Stimulated activated CD8-positive, alpha-beta memory T cell treated with anti-CD3 and anti-CD28 coated beads, Interleukin-7, amount 100 ng/mL, for 48 hours (primary cell): ENCODE measurements at places on chromosomes 7 and 10.

DNA sequence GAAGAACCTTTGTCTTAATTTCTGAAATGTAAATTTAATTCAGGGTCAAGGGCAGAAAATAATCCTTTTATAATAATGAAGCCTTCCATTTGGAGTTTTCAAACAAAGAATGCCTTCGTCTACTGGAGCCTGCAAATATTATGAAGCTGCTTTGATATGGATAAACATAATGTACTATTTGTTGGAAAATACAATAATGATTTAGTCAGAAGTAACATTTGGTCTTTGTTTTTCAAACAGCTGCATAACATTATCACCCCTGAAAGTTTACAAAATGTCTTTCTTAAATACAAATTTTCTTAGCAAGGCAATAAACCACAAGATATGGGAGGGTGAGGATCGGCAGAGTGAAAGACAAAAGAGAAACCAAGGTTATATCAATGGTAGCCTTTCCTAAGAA, 41.5 kb downstream of the TMEM26 start:
- DNase-seq, result no peak

DNA sequence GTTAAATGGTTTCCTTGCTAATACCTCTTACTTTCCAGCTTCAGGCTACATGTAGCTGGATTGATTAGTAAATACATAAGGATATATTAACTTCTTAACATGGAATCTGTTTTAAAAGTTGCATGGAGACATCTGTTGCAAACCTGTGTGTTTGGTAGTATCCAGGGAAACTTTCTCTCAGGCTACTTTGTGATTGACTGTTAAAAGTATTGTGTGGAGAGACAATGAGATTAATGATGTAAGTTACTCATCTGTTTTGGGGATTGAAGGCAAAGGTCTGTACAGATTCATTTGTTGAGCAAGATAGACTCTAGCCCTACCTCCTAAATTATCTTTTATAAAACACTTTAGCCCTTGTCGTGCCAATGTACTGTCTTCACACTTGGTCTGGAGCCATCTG, 6.6 kb downstream of the CREB5 start:
- no peak for DNase-seq

DNA sequence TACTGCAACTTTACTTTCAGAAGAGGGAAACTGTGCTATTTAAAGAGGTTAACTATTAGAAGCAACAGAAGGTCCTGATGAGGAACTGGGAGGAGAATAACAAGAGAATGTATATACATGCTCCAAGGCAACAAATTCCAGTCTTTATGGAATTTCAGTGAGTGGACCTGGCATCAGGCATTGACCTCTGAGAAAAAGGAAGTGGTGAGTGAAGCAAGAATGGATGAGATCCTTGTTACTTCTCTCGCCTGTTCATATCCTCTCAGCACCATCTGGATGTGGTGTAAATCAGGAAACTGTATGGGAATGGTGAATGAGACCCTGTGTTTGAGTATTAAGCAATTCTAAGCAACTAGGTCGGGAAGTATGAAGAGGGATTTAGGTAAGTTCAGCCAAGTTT, 30.3 kb upstream of the KBTBD2 start:
- DNase-seq, result no peak

- no peak for DNase-seq
Measured at GRCh38 chr7:90752051-90752450, 155.9 kb downstream of the CDK14 start.

DNA sequence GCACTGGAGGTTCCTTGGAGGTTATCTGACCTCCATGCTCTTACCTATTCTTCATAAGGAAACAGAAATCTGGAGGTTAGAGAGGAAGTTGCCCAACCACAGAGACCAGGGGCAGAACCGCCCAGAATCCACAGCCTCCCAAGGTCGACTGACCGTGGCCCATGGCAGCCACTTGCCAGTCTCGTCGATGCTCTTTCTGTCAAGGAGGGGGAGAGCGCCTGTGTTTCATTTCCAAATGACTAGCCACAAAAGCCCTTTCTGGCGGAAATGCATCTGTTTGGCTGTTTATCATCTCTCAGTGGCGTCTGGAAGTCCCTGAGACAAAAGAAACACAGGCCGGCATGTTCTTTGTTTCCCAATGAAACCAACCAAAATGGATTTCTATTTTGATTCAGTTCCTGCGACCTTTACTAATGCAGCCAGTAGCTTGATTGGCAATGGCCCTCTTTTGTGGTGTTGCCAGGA, 2.9 kb downstream of the RAMP3 start:
- DNase-seq, result no peak

DNA sequence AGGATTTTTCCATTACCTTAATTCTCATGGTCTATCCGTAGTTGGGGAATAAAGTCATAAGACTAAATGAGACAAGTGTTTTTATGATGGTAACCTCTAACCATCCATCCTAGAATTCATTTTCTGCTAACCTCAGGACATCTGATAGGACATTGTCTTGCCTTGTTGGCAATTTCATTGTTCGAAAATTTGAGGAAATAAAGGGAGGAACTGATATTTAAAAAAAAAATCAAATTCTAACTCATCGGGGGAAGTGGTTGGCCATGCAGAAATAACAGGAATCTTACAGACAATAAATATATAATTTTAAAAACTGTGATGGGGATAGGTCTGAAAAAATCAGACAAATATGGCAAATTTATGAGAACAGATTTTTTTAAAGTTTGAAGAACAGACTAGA, 21.7 kb upstream of the RHOBTB1 start:
- DNase-seq, result no peak

DNA sequence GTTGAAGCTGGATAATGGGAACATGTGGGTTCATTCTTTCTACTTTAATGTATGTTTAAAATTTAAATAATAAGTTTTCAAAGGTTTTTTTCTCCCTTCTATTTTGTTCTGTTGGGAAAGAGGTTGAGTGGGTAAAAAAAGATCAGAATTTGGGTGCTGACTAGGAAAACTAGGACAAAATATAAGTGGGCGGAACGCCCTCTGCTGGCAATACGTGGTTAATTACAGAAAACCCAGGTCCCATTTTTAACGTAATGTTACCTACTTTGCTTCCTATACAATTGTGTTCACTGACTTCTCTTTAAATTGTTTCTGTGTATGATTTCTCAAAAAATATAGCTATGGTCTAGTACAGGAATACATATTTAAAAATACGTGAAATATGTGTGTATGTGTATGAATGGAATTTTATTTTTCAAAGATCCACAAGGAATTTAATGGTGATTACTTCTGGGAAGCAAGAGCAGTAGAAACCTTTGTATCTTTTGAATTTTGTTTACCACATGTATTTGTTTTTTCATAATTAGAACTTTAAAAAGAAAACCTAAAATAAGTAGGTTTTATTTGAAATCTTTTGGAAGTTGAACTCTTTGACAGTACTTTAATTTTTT, 8.7 kb downstream of the ECD start:
- peak; percentile 12 for DNase-seq

DNA sequence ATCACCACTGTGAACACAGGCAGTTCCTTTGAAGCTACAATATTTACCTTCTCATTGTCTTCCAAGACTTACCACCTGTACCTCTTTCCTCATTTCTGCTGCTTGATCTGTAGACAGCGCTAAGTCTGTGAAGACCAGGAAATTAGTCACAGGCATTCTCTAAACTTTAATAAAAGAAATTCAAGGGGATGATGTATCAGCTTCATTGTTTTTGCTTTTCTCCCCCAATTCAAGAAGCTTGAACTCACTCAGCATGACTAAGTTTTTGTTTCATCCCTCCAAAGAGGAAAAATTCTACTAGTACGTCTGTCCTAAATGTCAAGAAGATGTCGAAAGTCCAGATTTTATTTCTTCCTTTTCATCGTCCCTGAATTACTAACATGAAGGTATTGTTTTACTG, 75.3 kb upstream of the PPP1R9A start:
- no peak for DNase-seq

- no peak for DNase-seq
Measured at GRCh38 chr10:4329225-4329624, 496.8 kb upstream of the AKR1E2 start.

GRCh38 chr7:130384371-130384801, 4.1 kb downstream of the CPA1 start:
- DNase-seq, result no peak

GRCh38 chr7:845731-846130, 13.5 kb downstream of the SUN1 start:
- DNase-seq, result no peak

DNA sequence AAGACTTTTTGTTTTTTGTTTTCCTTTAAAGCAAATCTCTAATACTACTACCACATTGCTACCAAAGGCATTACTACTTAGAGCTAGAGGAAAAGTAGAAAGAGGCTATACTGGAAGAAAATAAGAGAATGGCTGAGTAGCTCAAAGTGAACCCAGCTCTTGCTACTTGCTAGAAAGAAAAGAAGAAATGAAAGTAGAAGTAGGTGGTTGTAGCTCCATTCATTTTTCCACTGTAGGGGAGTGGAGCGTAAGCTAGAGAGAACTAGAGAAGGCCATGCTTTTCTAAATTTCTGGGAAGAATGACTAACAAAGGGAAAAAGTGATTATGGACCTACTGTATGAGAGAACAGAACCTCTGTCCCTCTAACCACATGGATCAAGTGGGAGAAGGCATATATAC, 184.4 kb downstream of the PON1 start:
- DNase-seq, result no peak

DNA sequence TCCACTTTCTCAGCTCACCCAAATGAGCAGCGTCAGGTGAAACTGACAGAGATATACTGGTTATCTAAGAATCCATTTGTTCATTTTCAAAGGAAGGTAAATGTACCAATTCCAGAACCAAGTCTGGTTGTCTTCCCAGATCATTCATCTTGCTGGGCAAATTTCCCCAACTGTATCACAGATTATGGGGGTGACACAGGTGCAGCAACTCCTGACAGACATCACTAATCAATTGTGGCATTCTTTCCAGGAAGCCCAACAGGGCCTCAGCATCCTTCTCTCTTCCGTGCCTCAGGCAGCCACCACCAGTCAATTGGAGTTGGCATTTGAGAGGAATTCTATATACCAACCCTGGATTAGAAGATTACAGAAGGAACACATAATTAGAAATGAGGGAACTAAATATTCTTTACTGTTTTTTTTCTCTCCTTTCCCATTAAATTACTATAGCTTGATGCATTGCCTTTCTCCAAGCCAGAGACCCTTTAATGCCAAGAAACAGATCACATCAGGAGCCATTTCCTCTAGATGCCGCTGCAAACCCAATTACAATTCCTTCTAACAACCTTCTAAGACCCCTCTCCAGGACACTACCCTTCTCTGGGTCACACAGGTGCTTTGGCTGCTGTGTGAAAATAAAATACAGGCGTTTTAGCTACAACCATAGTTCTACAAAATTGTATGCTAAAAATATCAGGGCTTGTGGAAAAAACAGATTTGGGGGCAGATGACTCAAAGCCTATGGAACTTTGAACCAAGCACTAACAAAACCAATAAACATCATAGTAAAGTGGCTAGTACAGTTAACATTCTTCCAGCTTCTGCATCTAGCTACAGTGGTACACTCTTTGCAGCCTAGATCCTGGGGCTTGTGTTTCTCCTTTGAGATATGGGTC, 291.6 kb downstream of the RNLS start:
- no peak for DNase-seq

DNA sequence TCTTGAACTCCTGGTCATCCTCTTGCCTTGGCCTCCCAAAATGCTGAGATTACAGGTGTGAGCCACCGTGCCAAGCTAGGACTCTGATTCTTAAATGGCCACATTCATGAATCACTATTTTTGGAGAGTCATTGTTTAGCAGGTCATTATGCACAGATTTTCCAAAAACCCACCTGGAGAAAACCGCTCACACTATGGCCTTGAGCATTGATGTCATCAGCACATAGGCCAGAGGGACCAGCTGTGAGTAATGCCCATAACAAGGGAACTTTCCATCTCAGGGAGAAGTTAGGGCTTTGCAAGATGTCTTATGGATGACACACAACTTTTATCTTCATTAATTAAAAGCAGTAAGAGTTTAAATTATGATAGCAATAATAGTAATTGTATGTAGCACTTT, 86.4 kb upstream of the KIF5B start:
- DNase-seq, result no peak

GRCh38 chr10:23656735-23657134, 217.9 kb downstream of the OTUD1 start:
- no peak for DNase-seq

DNA sequence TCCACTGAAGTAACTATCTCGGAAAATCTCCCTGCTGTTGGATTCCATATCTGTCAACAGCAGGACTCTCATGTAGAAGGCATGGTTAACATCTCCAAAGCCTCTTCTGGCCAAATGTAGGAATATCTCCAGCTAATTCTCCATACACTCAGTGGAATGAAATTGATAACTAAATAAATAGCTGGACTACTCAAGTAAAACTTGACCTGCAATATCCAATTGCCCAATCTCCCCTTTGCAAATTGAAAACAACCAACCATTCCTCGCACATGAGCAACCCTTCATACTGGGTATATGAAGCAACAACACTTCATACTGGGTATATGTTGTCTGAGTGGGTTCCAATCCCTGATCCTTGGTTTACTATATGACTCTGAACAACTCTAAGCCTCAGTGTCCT, 105.4 kb upstream of the KMT2E start:
- DNase-seq, result no peak

GRCh38 chr7:117673367-117673766, 193.5 kb downstream of the CFTR start:
- DNase-seq, result no peak

DNA sequence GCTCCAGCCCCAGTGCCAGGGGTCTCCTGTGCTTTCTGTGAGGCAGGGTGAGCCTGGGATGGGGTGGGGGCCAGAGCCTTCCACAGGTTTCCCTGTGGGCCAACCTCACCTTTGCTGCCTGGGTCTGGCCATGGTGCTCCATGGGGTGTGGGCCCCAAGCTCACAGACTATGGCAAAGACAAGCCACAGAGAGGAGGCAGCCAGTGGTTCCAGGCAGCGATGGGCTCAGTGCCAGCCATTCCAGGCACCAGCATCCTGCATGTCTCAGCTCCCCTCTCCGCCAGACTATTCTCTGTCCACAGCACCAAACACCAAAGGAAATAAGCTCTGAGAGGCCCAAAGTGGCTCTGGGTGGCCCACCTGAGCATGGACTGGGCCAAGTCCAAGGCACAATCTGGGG, 133.5 kb downstream of the PTPN20 start:
- DNase-seq, result no peak

GRCh38 chr10:78502210-78502936, 468.7 kb downstream of the RPS24 start:
- DNase-seq, result no peak

GRCh38 chr10:58341947-58342346, 7.1 kb downstream of the UBE2D1 start:
- DNase-seq, result no peak

DNA sequence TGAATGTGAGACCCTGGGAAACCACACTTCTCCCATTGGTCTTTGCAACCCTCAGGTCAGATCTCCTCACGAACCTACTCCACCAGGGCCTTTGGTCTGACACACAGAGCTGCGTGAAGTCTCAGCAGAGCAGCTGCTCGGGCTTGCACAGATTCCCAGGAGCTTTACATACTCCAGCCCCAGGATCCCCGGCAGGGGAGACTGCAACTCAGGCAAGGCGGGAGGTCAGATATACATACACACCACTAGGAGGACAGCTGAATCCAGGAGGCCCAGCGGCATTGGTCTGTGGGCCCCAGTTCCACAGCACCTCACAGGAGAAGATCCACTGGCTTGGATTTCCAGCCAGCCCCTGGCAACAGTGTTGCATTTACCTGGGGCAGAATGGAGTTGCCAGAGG, 239.2 kb downstream of the GPAM start:
- no peak for DNase-seq
